Peyer's patch (tissue), 4 donors: ENCODE measurements at places on chromosomes 2 and 18. TPM values are rescaled to one million over a fixed set of nuclear protein-coding genes. Genes with fewer than 3 reads are reported as not detected.

DNA sequence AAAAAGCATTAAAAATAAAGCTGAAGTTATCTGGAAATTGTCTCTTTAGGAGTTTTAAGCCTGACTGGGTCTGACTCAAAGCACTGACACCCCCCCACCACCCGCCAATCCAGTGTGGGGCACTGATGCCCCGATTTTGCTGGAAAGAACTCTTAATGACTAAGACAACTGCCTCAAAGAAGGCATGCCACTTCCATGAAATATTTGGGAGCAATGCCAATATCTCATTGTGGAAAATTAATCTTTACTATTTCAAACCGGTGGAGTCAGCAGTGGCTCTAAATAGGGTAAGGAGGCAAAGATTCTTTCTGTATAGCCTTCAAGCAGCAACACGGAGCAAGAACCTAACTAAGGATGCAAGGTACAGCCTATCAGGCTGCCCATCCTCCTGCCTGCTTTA is 4.5 kb downstream of the FKBP7 start:
- no peak for DNase-seq

DNA sequence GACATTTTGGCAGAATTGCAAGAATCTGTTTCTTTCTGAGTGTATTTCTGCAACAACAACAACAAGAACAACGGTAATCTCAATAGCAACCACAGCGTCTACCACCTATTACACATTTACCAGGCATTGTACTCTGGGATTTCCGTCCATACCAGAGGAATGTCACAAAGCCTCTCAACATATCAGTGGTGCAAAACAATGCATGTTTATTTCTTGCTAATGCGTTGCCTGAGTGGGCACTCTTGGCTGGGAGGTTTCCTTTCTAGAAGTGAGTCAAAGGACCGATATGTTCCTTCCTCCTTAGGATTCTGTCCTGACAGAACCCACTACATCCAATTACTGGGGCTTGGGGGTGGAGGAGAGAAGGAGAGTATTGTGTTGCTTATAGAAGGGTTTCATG is 585.6 kb downstream of the TSN start:
- DNase-seq, result no peak

GRCh38 chr2:74845991-74846390 is 12.1 kb downstream of the HK2 start:
- DNase-seq, result no peak

GRCh38 chr2:85160966-85161960 is 28.1 kb downstream of the TCF7L1 start:
- DNase-seq, result no peak

GRCh38 chr2:38615237-38615636 is 12.5 kb upstream of the HNRNPLL start:
- no peak for DNase-seq

DNA sequence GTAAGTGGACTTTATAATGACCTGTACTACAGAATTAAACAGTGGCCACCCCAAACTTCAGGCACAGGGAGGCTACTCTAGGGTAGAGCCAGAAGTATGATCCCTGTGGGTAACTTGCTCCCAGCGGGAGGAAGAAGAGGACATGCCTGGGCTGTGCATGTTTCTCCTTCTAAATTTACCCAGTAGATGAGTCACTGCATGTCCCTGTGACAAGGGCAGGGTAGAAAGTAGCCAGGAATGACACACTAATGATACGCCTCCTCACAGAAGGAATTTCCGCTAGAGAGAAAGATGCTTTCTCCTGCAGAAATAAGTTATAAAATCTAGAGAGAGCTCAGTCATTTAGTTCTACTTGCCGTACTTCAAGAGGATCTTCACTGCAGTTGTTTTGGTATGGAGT is 7.5 kb downstream of the ACYP2 start:
- DNase-seq, result no peak

DNA sequence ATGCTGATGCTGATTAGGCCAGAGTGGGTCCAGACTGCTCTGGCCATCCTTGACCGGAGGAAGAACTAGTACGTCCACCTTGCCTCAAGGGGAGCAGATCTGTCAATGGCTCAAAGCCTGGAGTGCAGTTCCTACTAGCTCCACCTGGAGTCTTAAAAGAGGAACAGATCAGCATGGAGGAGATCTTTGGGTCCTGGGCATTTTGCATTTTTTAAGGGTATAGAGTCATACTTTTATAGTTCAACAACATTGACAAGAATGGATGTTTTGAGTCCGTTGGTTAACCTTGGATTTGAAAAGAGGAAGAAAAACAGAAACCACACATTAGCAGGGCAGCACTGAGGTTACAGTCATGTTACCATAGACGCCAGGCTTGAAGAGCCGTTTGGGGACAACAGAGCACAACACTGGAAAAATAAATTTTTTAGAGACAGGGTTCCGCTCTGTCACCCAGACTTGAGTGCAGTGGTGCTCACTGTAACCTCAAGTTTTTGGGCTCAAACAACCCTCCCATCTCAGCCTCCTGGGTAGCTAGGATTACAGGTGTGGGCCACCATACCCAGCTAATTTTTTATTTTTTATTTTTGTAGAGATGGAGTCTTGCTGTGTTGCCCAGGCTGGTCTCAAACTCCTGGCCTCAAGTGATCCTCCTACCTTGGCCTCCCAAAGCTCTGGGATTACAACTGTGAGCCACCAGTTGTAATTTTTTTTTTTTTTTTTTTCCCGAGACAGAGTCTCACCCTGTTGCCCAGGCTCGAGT is 78.5 kb downstream of the PRKCE start:
- DNase-seq, result peak; percentile 61

GRCh38 chr2:203820969-203821368 is 46.6 kb upstream of the CTLA4 start:
- DNase-seq, result no peak

GRCh38 chr2:174510583-174511189 is 23.9 kb upstream of the GPR155 start:
- no peak for DNase-seq

DNA sequence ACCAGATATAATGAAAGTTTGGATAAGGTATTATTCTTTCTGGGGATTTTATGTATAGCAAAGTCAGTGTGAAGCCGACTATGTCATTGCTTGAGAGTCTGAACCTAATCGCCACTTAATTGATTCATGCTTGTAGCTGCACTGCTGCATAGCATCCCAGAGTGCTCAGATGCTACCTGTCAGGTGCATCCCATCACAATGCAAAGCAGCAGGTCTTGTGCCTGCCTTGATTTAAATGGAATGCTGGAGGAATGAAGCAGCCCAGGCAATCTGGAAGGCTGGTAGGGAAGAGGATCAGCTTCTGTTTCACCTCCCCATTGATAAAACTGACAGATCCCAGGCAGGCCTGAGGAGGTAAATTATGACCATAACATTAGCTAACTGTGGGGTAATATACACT is 40.4 kb upstream of the ATIC start:
- DNase-seq, result no peak

DNA sequence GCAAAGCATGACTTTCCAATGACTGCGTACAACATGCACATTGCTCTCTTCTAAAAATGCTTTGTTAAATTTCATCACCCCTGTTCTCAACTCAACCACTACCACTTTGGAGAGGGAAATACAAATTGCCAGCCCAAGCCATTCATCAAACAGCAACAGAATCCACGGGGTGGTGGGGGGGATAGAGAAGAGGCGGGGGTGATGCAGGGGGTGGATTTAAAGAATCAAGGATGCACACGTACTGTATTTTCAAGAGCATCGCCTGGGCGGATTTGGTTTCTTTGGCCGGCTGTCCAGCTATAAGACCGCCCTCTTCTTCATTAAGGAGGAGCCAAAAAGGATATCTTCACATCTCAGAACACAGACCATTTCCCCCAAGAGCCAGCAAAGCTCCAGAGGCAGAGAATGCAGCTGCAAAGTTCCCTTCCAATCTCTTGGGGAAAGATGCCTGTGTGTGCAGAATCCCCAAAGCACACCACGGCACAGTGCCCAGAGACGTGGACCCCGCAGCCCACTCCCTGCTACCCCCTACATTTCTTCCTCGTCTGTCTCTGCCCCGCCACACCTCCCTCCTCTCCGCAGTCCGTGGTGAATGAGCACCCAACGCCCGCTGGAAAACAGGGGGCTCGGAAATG is 977 bp downstream of the SLC8A1 start:
- no peak for DNase-seq

DNA sequence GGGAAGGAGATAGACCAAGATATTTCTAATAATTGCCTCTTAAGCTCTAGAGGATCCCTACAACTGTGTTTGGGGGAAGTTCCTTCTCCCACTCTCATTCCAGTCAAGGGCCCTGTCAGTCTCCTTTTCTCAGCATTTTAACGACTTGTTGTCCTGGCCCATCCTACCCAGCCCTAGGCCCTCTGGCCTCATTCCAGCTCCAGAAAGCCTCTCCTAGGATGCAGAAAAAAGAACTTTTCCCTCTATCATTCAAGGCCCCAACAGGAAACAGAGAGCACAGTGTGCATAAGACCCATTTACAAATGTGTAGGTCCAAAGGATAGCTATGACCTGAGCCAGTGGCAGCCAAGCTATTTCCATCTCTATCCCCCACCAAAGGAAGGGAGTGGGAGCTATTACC is 14.0 kb downstream of the PKDCC start:
- DNase-seq, result no peak

Gene DCDC2C
- total RNA-seq, result not detected

Gene UGT1A4
- total RNA-seq, result 7.5 TPM

Gene SLC66A2
- 33.8 TPM for total RNA-seq

Gene OTOF
- not detected for total RNA-seq

Gene HOXD12
- total RNA-seq, result not detected

Gene KATNAL2
- 0.67 TPM for total RNA-seq

Gene LOXL3
- 3.1 TPM for total RNA-seq

Gene POTEC
- total RNA-seq, result not detected

Gene DHX57
- 9.2 TPM for total RNA-seq
